ENCODE measurements at places on chromosomes 2 and 18.
A peak's percentile ranks its signal among the peaks of the same experiment; 100 is the strongest.

- peak; percentile 20 for DNase-seq
Observed at GRCh38 chr2:133977405-133977804, 276.5 kb upstream of the MGAT5 start.

GRCh38 chr2:22843919-22844537 is 541.0 kb upstream of the KLHL29 start:
- DNase-seq: no peak

GRCh38 chr18:34709104-34709503 is 994 bp upstream of the DTNA start:
- no peak for DNase-seq

GRCh38 chr2:58182527-58182926 is 58.6 kb downstream of the FANCL start:
- DNase-seq: no peak
